ENCODE measurements at places on chromosomes 4 and X.

DNA sequence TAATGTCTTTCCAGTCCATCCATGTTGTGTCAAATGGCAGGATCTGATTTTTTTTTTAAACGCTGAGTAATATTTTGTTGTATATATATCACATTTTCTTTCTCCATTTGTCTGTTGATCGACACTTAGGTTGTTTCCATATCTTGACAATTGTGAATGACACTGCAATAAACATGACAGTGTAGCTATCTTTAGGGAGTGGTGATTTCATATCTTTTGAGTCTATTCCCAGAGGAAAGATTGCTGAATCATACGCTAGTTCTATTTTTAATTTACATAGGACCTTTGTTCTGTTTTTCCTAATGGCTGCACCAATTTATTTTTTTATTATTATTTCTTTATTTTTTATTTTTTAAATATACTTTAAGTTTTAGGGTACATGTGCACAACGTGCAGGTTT lies 470.7 kb downstream of the CCSER1 start:
- no peak for DNase-seq

- no peak for DNase-seq
Observed at GRCh38 chrX:50581405-50581804, 110.8 kb upstream of the DGKK start.

DNA sequence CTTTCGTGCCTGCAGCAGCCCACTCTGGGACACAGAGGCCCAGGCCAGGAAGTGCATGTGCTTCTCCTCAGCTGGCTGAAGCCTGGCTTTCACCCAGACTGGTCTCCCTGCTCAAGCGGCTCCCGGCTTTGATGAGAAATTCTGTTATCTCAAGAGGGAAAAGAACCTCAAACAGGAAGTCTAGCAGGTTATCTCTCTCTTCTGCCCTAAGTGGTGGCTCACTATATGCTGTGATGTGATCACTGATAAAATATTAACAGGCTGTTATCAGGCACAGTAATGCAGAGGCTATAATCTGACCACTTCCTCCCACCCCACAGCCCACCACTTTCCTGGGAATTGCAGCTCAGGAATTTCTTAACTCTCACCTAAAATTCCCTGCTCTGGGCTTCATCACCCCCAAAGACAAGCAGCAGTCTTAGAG lies 13.3 kb downstream of the CLDN2 start:
- no peak for DNase-seq

DNA sequence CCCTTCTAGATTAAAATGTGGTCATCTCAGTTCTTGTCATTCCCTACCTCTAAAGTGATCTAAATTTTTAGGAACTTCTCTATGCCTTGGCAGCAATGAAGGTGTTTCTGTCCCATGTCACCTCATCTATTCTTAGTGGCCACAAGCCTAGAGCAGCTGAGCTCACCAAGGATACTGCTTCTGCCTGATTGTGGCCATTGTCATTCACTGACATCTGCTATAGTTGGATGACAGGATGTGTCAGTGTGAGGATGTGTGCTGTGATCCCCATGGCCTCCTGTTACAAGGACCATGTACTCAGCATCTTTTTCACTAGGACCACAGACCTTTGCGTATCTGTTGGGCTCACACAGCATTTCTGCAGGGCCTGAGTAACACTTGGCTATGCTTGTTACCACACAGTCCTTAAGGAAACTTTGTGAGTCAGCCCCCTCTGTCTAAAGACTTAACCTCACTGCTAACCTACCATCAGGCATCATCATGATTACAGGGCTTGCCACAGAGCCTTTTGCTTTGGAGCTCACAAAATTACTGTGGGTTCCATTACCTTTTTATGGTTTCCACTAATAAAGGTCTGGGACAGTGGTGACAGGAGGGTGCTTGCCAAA lies 421.0 kb downstream of the ADAM29 start:
- no peak for DNase-seq

- DNase-seq: no peak
Observed at GRCh38 chr4:73676861-73677323, 56.7 kb upstream of the RASSF6 start.

DNA sequence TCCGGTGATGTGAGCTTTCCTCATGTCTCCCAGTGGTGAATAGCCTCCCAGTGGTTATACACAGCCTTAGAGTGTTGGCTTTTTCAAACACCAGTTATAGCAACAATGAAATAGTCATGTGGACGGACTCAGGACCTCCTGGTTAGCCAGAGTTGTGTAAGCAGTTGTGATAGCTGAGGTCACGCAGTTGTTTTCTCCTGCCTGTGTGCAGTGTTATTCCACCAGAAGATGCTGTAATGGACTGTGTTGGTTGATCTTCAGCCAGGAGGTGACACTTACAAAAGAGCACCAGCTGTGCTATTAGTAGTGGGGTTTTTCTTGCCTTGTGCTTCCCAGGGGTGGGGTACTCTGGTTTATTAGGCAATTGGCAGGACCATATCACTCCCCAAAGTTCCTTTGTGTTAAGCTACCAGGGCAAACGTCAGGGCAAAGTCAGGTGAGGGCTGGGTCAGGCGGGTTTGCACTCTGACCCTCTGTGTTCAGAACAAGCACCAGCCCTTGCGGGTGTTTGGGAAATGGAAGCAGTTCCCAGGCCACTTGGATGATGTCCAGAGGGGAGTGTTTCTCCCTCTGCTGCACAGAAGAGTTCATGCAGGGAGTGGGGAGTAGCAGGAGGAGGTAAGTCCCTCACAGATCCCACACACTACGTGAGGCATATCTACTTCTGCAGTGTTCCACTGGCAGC lies 252.6 kb downstream of the TMEM47 start:
- DNase-seq: no peak

GRCh38 chr4:73308286-73308685 lies 49.7 kb upstream of the ANKRD17 start:
- peak; percentile 35 for DNase-seq

GRCh38 chr4:110867251-110867960 lies 244.5 kb upstream of the PITX2 start:
- no peak for DNase-seq

- no peak for DNase-seq
Observed at GRCh38 chr4:7674706-7675105, 240.0 kb upstream of the PSAPL1 start.

GRCh38 chrX:68691921-68692320 lies 44.5 kb downstream of the STARD8 start:
- no peak for DNase-seq

GRCh38 chr4:40202474-40202873 lies 5.6 kb downstream of the RHOH start:
- no peak for DNase-seq

DNA sequence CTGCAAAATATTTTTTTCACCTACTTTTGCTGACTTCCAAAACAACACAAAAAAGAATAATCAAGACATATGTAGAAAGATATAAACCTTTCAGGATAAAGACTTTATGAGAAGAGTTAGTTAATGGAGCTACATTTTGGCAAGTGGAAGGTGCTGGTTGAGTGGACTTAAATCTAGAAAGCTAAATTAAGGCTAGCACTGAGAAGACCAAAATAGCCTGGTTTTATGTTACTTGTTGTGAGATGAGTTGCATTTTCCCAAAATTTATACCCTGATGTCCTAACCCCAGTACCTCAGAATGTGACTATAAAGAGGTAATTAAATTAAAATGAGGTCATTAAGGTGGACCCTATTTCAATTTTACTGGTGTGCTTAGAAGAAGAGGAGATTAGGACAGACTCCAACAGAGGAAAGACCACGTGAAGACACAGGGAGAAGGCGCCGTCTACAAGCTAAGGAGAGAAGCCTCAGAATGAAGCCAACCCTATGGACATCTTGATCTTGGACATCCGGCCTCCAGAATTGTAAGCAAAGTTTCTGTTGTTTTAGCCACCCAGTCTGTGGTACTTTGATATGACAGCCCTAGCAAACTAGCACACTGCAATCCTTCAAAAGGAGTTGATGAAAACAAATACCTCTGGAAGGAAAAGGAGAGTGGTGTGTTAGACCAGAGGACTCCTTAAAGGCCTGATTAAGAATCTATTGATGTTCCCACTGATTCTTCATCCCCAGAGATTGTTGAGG lies 67.4 kb downstream of the FGFBP1 start:
- no peak for DNase-seq

DNA sequence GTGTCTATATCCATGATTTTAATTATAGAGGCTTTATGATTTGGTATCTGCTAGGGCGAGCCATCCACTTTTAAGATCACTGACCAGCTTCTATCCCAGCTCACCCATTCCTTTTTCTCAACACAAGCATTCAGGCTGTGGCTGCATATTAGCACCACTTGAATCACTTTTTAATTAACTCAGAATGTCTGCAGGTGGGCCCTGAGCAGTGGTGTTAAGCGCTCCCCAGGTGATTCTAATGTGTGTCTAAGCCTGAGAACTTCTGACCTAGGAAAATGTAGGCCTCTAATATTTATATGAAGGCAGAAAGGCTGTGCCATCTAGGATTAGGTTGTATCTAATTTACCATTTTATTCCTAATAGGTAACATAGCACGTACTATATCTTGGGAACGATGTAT lies 19.8 kb upstream of the QRFPR start:
- DNase-seq: no peak

GRCh38 chr4:60743654-60744053 lies 456.5 kb upstream of the ADGRL3 start:
- DNase-seq: no peak

- DNase-seq: no peak
Observed at GRCh38 chr4:110139111-110139510, 59.3 kb downstream of the ELOVL6 start.

GRCh38 chr4:124631760-124632159 lies 80.8 kb downstream of the ANKRD50 start:
- DNase-seq: peak; percentile 96

GRCh38 chrX:53048169-53049126 lies at the start of gene GPR173:
GPR173 (plus strand) TSS chrX:53048789; CDS start chrX:53076622, 27,833 bp downstream.
- DNase-seq: peak; percentile 49

DNA sequence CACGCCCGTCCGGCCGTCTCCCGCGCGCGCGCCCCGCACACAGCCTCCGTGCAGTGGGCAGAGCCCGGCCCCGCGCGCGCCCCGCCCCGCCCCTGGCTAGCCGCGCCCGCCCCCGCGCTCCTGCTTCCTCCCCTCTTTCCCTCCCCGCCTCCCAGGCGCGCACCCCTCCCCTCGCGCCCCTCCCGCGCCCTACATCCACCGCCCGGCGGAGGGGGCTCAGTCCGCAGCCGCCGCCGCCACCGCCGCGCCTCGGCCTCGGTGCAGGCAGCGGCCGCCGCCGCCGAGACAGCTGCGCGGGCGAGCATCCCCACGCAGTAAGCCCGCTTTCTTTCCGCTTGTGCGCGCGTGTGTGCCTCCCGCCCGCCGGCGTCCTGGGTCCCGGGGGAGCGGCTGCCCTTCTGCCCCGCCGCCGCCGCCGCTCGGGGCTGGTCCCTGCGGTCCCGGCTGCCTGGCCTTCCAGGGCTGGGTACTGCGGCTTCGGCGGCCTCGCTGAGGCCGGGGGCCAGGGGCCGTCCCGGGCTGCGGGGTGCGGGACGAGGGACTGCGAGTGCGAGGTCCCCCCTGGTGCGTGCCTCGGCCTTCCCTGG lies at the start of gene FHL1:
Gene FHL1 (plus strand): TSS at position 219 of the 587 bp plus-strand sequence.
- DNase-seq: no peak

DNA sequence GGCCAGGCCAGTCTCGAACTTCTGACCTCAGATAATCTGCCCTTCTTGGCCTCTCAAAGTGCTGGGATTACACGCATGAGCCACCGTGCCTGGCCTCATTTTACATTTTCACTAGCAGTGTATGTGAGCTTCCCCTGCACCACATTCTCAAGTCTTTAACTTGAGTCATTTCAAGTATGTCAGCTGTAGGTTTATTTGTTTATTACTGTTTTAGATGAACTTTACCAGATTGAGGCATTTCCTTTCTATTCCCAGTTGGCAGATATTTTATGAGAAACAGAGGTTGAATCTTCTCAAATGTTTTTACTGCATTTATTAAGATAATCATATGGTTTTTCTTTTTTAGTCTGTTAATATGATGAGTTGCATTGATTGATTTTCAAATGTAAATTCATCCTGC lies 114.6 kb upstream of the SH3RF1 start:
- DNase-seq: no peak

- DNase-seq: no peak
Observed at GRCh38 chr4:17094876-17095210, 196.4 kb upstream of the LDB2 start.

- peak; percentile 98 for DNase-seq
Observed at GRCh38 chr4:88027611-88028608, 20.5 kb downstream of the PKD2 start.

DNA sequence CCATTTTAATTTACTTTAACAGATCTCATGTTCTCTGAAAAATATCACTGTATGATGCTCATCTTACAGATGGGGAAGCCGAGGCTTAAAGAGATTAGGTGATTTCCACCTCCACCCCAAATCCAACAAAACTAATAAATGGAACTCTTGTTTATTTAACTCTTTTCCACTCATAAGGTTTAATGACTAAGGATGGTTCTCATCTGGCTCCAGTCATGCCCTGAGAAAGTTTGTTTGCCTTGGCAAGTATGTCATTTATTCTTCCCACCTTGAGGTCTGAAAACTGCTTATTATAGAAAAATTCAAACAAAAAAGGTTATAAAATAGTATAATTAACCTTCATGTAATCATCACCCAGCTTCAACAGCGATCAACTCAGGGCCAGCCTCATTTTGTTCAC lies 56.3 kb downstream of the PPEF2 start:
- no peak for DNase-seq

DNA sequence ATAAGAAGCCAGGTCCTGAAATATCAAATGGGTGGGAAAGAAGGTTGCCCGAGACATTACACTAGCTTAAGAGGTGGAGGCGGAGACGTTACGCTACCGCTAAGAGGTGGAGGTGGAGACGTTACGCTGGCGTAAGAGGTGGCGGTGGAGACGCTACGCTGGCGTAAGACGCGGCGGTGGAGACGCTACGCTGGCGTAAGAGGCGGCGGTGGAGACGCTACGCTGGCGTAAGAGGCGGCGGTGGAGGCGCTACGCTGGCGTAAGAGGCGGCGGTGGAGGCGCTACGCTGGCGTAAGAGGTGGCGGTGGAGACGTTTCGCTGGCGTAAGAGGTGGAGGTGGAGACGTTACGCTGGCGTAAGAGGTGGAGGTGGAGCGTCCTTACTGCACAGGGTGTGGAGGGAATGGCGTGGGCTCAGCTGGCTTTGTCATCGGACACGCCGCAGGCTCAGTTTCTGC lies 12.8 kb downstream of the CYP4V2 start:
- DNase-seq: peak; percentile 36

DNA sequence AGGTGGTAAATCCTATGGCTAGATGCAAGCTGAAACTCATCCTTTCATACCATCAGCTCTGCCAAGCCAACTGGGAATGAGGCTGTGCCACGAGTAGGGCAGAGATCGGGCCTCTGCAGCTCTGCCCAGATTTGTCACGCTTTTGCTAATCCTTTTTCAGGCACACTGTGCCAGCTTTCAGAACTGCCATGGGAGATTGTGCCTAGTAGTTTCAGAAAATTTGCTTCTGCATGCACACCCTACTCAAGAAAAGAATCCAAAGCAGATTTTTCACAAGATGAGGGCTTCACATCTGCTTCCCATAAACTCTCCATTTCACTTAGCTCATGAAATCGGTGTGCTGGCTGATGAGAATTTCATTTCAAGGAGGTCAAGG lies 3.3 kb upstream of the ADH7 start:
- DNase-seq: no peak

DNA sequence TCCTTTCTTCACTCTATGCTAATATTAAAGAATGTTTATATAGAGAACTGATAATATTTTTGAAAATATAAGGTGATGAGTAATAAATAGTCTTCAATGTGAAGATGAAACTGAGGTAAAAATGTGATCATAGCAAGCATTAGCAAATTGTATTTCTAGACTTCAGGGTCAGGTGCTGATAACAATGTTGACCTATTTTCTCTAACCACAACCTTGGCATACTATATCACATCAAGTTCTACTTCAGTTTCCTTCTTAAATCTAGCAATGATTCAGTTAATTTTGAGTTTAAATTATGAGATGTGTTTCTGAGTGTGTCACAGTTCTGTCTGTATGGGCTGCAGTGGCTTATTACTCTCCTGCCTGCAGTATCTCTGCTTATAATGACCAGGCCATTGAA lies 209.4 kb downstream of the RAPGEF2 start:
- DNase-seq: no peak
